Activated CD4-positive, alpha-beta memory T cell treated with anti-CD3 and anti-CD28 coated beads for 36 hours (primary cell): ENCODE measurements at places on chromosomes 11 and 22. TPM values are rescaled to one million over a fixed set of nuclear protein-coding genes. Genes with fewer than 3 reads are reported as not detected.

- no peak for DNase-seq
Observed at GRCh38 chr11:65524014-65524740, 706 bp upstream of the SCYL1 start.

C1QTNF5 gene
- total RNA-seq = not detected

DNA sequence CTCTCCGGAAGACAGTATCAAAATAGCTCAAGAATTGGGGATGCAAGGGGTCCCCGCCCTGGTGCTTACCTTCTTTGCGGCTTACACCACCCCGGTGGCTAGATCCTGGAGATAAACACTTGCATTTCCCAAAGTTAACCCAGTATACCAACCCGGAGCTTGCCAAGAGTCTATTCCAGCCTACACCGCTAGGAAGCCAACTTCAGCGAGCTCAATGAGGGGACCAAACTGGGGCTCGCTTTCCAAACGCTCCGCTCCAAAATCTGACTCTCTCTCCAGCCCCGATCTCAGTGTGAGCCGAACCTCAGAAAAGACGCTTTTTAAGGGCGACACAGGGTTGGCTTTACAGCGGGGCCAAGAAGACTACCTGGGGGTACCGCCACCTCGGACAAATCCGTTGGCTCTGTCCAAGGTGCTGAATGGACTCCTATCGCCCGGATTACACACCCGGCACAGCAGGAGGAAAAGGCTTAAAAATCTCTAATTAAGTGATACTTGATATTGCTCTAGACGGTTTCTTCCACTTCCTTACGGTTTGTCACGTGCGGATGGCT, 20.1 kb upstream of the BDNF start:
- peak; percentile 24 for DNase-seq

HEPACAM gene
- total RNA-seq = not detected

- no peak for DNase-seq
Observed at GRCh38 chr11:14687456-14687855, 43.9 kb downstream of the PDE3B start.

DNA sequence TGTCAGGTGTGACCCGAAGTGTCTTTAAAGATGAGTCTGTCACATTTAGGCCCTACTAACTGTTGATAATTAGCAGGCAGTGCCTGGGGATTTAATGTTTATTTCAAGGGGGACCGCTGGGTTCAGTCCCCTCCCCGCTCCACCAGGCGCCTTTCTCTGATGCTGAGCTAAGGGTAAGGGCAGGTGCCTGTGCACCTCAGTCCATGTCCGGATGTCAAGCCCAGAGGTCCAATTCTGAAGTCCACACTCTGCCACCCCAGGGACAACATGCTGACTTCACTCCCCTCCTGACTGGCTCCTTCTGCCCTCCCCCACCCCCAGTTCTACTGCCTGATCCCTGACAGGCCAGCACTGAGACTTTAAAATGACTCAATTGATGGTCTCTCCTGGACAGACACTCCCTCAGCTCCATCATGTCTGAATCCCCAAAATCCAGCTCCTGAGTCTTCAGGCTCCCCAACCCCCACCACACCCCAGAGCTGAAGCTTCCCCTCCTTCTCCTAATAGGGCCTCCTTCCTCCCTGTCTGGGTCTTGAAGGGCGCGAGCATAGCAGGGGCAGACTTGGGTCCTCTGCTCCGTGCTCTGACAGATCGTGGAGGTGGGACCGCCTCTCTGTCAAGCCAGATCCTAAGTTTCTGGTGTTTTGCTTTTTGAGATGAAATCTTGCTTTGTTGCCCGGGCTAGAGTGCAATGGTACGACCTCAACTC, 49.8 kb upstream of the ANO1 start:
- no peak for DNase-seq

ZC3H12C gene
- 0.69 TPM for total RNA-seq

DNA sequence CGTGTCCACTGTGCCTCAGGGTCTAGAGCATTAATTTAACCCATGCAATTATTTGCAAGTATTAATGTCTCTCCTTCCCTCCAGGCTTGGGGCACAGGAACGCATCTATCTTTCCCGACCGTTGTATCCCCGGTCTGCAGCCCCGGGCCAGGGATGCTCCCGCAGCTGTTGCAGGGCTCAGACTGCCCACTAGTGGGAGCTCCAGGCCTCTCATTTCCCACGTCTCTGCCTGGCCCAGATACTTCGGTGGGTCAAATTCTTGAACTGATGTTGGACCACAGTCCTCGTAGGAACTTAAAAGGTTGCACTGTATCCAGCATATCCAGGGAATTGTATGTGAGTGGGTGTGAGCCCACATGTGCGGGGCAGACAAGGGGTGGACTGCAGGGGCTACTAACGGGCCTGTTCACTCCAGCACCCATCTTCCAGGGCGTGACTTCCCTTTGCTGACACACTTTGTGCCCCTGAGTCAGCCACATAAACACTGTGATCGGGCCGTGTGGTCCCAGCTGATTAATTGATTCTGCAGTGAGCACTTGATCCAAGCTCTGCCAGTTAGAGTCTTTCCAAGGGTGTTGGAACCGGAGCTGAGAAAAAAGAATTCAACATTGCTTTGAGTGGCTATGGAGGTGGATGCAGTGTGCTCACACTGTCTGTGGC, 451.3 kb downstream of the TBC1D22A start:
- DNase-seq = peak; percentile 72

DNA sequence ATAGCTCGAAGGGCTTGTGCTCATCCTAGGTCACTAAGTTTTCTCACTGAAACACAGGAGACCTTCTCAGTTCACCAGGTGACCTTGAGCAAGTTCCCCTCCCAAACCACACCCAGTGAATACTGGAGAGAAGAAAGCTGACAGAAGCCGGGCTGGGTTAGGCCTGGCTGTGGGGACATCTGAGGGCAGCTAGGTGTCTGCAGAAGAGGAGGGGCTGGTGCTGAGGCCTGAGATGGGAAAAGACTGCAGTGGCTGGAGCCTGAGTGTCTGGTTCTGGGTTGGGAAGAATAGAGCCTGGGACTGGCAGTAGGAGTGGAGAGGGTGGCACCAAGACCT, 602 bp upstream of the INPP5J start:
- no peak for DNase-seq

GRCh38 chr22:43213051-43213450, 26.1 kb upstream of the TTLL12 start:
- DNase-seq = no peak

P2RY2 gene
- not detected for total RNA-seq

- peak; percentile 36 for DNase-seq
Observed at GRCh38 chr11:86174101-86175046, 70.2 kb upstream of the EED start.

DNA sequence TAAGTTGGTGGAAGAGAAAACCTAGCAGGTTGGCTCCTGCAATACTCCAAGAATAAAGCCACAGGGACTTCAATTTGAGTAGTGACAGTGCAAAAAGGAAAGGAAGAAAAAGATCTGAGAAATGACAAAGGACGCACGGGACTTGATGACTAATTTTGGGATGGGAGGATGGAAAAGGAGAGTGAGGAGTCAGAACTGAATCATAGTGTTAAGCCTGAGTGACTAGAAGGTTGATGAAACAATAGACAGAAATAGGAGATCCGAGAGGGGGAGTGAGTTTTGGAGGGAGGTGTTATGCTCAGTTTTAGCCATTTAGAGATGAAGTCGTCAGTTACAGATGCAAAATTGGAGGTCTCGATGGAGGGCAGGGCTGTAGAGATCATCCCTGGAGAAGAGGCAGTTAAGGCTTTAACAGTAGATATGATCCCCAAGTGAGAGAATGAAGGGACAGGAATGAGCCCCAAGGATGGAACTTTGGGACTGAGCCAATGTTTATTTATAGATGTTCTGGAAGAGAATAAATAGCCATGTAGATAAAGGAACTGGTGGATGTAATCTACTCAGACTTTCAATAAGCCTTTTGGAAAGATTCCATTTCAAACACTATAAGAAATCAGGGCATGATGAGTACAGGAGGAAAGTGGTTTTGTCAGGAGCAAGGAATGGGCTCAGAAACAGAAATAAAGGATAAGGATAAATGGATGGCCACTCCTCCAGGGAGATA, 108.9 kb upstream of the NCAM1 start:
- no peak for DNase-seq

DNA sequence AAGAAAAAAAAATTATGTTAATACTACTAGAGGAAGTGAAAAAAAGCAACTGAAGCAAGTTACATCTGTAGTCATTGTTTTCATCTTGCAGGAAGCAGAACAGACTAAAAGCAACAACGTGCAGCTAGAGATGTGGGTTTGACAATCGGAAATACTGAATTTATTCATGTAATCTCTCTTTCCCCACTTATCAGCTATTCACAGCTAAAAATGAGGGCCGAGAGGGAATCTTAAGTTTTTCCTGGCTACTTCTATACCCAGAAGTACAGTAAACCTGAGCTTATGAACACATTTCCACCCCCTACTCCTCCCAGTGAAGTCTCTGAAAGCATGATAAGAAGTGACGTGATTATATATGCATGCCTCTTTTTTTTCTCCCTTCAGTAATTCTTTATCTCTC, 116.5 kb downstream of the SPON1 start:
- no peak for DNase-seq

DNA sequence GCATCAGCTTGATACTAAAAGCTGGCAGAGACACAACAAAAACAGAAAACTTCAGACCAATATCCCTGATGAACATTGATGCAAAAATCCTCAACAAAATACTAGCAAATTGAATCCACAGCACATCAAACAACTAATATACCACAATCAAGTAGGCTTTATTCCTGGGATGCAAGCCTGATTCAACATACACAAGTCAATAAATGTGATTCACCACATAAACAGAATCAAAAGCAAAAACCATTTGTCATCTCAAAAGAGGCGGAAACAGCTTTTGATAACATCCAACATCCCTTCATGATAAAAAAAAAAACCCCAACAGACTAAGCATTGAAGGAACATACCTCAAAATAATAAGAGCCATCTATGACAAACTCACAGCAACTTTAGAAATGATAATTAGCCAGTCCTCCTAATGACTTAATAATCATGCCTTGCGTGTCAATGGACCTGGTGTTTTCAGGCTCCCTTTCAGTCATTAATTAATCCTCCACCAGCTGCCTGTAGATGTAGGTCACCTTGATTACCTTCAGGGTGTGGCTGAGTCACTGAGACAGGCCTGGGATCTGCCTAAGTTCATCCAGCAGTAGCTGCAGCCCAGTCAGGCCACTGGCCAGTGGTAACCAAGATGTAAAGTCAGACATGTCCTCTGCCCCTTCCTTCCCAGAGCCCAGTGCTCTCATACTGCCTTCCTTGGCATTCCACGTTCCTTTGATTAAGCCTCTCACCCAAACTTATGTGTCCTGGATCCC, 109.8 kb downstream of the EHF start:
- DNase-seq = no peak

- DNase-seq = peak; percentile 11
Observed at GRCh38 chr11:115324581-115325432, 179.4 kb downstream of the CADM1 start.

ZBTB16 gene
- 7.7 TPM for total RNA-seq

FLRT1 gene
- total RNA-seq = 0.50 TPM

DNA sequence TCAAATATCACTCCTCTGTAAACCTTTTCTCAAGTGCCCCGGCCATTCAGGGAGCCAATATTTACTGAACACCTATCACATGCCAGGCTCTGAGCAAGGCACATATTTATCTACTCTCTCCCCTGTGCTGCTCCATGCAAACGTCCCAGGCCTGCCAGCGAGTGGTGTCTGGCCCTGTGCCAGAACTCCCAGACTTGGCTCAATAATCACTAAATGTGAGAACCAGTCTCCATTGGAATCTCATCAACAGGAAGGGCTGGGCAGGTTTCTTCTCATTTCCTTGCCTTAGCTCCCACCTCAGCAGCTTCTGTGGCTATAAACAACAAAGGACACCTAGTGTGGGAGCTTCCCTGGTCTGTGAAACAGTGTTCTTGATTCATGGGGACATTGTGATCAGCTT, 21.7 kb downstream of the RASSF10 start:
- DNase-seq = no peak

SHISAL1 gene
- not detected for total RNA-seq

GRCh38 chr22:41568811-41569210, 8.0 kb downstream of the CSDC2 start:
- DNase-seq = no peak

DNA sequence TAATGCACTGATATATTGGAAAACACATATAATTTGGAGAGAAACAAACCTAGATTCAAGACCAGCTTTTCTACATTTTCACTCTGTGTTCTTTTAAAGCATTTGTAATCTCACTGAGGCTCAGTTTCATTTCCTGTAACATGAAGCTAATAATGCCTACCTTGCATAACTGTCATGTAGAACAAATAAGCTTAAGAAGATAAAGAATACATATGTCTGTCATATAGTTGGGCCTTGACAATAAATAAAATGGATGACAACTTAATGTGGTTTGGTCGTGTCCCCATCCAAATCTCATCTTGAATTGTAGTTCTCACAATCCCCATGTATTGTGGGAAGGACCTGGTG, 35.2 kb upstream of the FIBIN start:
- DNase-seq = no peak

OR6A2 gene
- total RNA-seq = not detected

- no peak for DNase-seq
Observed at GRCh38 chr11:27574342-27574741, 67.8 kb upstream of the LIN7C start.

DNA sequence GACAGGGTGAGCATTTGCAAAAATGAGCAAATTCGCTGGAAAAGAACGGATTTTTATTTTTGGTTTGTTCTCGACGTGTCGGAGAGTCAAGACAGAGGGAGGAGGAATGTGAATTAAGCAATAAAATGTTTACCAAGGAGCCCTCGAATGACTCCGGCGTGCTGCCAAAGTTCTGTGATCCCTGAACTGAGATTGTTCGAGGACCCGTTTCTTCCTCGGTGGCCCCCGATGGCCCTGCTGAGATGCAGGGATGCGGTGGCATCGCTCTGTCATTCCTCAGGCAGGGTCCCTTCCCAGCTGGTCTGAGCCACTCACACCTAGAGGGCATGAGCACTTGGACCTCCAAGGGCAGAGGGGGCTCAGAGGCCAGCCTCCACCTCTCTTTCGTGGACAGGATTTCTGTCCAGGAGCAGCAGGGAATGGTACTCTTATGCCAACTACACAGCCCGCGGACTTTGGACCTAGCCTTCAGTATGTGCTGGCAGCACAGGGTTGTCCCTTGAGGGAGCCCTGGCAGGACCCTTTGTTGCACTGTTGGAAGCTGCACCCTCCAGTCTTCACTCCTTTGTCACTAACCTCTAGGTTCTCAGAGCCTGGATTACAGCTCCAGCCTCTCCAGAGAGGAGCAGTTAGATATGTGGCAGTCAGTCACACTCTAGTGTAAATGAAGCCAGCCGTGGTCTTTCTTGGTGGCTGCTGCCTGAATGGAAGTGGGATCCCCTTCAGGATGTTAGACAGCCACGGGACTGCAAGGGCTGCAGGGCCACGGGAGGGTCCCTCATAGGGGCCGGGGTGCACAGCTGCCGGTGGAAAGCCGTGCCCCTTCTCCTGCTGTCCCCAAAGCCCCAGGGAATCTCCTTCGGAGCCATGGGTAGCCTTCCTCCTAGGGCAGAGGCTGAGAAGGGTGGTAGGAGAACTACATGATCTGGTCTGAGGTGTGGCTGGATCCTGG, 109.4 kb upstream of the ANO1 start:
- no peak for DNase-seq
